ENCODE measurements at places on chromosomes 1 and 21.

GRCh38 chr1:18348354-18348753 lies 132.4 kb upstream of the KLHDC7A start:
- no peak for DNase-seq

GRCh38 chr1:67759066-67759465 lies 74.1 kb downstream of the GADD45A start:
- no peak for DNase-seq

GRCh38 chr1:12345350-12346217 lies 115.8 kb downstream of the VPS13D start:
- peak; percentile 46 for DNase-seq

DNA sequence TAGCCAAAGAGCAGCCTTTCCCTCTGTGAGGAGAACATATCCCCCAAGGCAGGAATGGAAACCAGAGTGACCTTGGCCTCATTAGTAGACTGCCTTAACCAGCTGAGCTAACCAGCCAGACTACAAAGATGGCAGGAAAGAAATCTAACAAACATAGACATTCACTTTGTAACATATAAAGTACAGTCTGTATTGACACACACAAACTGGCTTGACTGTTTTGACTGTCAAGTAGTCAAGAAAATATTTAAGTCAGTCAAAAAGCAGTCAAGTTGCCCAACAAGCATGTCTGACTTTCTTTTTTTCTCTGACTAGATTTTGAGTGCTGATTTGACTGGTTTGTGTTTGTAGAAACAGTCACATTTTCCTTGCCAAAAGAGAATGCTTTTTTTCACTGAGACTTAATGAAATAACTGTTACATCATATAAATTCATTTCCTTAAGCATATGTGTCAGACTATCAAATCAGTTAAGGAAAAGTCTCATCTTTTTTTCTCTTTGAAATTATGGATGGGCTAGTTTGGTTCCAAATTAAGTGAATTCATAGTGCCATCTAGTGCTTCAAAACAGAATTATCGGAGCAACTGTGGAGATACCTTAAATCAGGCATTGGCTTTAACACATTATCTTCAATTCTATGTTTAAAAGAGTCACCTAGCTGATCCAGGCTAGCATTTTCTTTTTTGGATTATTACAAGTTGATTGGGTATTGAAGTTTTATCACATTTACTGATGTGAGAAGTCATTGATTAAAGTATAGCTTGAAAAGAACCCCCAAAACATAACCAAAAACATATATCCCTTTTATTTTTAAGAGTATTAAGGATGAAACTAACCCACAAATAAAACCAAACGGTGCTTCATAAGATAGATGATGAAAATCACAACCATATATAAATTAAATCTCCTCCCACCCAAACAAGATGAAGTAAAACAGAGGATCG lies 75.0 kb downstream of the ATP6V1G3 start:
- DNase-seq = peak; percentile 63

DNA sequence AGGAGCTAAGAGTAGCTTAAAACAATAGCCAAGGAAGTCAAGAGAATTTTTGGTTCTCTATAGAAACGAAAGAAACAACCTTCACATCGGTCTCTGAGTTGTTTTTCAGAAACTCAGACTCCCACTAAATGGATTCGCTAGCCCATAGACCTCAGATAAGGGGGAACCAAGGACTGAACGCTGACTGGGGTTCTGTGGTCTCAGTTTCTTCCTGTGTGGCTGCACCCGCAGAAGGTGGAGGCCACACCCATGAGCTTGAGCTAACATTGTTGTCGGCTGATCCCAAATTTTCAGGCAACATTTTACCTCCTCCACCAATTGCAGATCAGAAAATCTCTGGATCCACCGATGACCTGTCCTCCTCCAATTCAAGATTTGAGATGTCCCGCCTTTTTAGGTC lies 456.1 kb downstream of the AJAP1 start:
- DNase-seq = peak; percentile 4

DNA sequence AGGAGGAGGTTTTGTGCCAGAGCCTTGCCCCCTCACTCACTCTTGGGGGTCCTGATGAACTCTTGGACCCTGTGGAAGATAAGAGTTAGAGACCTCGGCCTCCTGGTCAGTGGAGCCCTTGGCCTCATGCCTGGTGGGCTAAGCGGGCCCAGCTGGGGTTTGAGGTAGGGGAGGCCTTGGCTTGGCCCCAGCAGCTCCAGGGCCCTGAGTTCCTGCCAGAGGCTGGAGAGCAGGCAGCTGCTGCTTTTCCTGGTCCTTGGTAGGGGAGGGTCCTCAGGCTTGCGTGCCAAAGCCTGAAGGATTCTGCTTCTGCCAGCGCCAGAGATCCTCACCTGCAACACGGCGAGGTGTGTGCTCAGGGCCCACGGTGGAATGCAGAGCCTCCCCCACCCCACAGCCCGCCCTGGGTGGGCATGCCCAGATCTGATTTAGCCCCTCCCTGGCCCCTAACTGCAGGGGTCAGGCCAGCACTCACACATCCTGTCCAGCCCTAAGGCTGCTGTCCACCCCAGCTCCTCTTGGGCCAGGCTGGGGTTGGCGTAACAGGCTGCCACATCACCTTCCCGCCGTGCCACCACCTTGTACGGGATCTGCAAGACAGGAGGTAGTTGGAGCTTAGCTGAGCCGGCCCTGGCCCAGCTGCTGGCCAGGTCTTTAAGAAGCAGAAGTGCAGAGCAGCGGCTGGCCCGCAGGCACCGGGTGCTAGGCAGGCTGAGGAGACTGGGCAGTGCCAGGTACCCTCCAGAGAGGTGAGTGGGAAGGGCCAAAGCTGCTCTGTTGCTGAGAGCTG lies 4.7 kb downstream of the GALE start:
- no peak for DNase-seq

GRCh38 chr1:111620441-111620971 lies 917 bp downstream of the RAP1A start:
- no peak for DNase-seq

- DNase-seq = no peak
These were observed 55.2 kb downstream of the SELENOF start for GRCh38 chr1:86858524-86859261.

DNA sequence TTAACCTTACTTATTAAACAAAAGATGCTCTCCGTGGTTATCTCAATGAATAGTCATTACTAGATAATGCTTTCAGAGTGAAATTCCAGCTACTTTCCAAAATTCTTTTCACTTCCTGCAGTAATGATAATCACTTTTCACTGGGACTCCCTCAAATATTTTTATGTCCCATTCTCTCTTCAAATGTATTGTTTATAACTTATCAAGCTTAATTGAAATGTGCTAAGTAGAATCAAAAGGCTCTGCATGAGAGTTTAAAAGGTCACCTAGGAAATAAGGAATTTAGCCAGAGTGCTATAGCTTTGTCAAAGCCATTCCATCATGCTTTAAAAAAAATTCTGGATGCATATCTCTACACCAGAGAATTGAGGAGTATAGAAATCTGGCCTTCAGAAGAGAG lies 106.4 kb downstream of the ODF2L start:
- DNase-seq = no peak

- DNase-seq = peak; percentile 54
These were observed 27.6 kb downstream of the CD244 start for GRCh38 chr1:160834945-160835565.

- no peak for DNase-seq
These were observed 1.7 kb upstream of the BMP8A start for GRCh38 chr1:39489567-39490239.

DNA sequence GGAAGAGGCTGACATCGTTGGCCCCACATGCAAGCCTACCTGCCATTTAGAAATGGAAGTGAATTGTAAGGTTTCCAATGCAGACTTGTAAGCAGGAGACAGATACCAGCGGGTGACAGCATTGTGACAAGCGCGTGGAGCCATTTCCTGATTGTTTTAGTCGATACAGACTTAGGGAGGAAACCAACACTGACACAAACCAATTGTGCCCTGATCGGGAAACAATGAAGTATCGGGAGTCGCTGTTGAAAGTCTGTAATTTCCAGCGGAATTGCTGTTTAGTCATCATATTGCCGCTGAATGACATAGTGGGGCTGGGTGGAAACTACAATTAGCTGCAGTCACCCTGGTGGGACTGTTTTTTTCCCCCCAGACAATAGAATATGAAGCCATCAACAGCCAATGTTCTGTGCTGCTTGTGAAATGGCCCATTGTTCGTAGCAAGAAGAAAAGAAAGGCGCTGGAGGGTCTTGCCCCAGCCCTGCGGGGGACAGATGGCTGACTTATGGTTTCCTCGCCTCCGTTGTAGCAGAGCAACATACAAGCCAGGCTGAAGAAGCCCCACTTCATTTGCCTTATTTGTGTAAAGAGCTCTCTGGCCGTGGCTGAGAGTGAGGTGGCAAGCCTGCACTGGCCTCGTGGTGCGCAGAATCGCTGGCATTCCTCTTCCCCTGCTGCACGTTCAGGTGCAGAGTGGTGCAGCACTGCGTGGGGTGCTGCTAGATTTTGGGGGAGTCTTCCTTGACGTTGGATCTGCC lies 462.7 kb downstream of the CAMTA1 start:
- DNase-seq = no peak

DNA sequence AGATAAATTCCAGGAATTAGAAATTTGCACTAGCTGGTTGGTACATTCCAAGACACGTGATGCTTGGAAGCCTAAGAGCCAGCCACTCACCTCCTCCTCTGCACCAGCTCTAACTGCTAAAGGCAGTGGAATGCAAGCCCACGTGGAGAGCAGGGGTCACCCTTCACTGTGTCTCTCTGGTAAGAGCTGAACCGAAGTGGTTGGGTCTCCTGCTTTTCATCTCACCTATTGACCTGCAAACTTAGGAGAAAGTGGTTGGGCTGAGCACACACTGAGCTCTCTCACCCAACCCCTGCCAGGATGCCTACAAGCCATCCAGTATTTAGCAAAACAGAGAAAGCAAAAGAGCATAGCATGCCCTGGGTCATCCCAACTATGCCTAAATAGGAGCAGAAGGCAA lies 19.3 kb downstream of the HAO2 start:
- DNase-seq = no peak

- no peak for DNase-seq
These were observed 38.0 kb downstream of the LAMC1 start for GRCh38 chr1:183061194-183061593.

GRCh38 chr21:37514038-37514667 lies 147.6 kb downstream of the DYRK1A start:
- DNase-seq = no peak

DNA sequence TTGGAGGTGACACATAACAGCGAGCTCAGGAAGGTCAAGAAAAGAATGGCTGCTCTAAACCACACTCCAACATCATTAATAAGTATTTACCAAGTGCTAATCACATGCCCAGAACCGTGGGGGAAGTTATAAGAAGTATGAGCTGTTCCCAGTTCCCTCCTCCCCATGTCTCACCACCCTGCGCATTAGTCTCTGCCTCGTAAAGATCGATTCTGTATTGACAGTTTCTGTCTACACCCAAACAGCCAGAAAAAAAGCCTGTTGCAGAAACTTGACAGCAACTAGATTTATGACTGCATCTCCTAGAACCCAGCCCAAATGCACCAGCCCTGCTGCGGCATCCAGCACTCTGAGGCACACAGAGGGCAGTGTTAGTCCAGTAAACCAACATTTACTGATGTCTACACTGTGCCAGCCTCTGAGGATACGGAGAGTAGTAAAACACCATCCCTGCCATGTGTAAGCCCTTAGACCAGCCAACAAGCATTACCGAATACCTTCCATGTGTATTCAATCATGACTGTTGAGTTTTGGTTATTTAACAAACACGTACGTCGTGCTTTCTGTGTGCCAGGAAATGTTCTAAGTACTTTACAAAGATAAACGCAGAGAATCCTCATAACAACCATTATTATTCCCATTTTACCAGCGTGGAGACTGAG lies 63.6 kb upstream of the ZBTB40 start:
- DNase-seq = no peak

All from CD4-positive, alpha-beta T cell treated with Interleukin-21 for 1 hour (primary cell).